Non-pigmented ciliary epithelial cell (primary cell): ENCODE measurements at places on chromosomes 5 and 9.

- no peak for DNase-seq
Observed at GRCh38 chr5:9787861-9788600, 157.9 kb upstream of the TAS2R1 start.

DNA sequence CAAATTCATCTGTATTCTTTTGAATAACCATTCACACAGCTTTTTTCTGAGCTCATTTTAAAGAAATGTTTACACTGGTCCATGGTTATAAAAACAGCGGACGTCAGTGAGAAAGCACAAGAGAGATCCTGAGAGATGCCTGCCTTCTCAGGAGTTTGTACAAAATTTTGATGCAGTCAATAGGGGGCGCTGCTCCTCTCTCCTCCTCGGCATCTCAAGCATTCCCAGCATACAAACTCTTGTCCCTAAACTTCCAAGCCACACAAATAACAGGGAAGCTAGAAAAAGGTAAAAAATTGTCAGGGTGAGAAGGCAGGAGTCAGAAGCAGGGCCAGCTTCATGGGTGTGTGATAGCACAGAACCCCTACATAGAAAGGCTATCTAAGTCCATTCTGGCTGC, 11.2 kb upstream of the CCDC152 start:
- no peak for DNase-seq

GRCh38 chr5:154311362-154311761, 120.8 kb downstream of the GALNT10 start:
- no peak for DNase-seq

DNA sequence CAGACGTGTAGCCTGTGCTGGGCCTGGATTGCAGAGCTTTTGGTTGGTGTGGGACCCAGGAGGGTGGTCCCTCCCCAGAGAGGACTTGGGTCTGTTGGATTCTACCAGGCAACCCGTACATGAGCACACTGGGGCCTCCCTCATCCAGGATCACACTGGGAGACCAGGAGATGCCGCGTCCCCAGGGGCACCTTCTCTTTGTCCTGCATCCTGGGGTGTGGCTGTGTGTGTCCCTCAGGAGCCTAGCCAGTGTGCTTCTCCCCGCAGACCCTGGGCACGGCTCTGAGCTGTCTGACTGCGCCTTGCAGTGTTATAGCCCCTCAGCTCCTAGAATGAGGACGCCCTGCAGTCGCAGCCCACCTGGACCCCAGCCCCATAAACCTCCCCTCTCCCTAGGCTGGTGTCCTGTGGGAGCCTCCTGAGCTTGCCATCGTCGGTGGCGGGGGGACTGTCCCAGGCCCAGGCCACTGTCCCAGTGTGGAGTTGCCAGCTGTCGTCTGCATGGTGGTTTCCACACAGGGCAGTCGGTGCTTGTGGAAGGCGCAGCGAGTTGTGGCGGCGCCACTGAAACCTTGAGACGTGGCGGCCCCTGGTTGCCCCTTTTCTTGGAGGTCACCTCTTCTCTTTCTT, 27.6 kb downstream of the CEP72 start:
- DNase-seq = no peak

DNA sequence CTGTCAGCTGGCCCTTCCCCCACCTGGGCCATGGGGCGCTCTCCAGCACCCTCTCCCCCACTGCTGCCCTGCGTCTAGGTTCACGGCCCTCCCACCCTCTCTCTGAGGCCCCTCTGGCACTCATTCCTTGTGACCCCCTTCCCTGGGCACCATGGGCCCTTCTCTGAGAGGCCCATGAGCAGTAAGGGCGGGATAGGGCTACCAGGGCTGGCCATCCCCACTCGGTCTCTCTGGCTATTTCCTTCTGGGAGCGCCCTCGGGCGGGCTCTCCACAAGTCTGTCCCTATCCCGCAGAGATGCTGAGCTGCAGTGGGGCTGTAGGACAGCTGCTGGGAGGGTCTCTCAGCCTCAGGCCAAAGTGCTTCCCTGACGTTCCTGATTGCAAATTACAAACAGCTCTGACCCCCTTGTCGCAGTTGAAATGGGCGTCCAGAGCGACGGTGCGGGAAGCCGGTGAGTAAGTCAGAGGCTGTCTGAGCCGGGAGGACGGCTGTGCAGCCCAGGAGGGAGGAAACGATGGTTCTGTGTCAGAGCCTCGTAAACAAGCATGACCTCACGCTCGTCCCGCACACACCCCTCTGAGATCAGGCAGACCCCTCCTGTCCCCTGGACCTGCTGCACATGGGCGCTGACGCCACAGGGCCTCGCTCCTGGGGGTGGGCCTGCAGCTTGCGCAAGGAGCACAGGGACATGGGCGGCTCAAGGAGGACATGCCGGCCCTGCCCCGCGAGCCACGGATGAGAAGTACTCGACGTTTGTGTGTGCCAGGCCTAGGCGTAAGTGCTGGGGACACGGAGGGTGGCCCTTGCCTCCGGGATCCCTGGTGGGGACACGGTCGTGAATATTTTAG, 36.3 kb upstream of the GFPT2 start:
- no peak for DNase-seq

GRCh38 chr5:110940136-110940535, 131.4 kb upstream of the TSLP start:
- DNase-seq = no peak

DNA sequence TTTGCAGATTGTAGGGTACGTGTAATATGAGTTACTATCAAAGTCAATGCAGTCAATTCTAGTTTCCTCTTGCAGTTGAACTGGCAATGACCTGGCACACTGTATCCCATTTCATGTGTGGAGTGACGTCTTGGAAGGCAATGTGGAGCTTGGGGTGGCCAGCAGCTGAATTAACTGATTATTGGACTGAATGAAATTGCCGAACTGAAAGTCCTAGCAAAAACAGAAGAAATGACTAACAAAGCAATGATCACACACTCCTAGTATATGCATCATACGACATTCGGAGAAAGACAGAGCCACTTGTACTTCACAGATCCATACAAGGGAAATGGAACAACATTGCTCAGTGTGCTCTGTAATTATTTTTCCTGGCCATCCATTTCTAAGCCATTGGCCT, 259.1 kb upstream of the DAPK1 start:
- DNase-seq = no peak

- DNase-seq = no peak
Observed at GRCh38 chr5:138369706-138370105, 17.2 kb downstream of the KDM3B start.

DNA sequence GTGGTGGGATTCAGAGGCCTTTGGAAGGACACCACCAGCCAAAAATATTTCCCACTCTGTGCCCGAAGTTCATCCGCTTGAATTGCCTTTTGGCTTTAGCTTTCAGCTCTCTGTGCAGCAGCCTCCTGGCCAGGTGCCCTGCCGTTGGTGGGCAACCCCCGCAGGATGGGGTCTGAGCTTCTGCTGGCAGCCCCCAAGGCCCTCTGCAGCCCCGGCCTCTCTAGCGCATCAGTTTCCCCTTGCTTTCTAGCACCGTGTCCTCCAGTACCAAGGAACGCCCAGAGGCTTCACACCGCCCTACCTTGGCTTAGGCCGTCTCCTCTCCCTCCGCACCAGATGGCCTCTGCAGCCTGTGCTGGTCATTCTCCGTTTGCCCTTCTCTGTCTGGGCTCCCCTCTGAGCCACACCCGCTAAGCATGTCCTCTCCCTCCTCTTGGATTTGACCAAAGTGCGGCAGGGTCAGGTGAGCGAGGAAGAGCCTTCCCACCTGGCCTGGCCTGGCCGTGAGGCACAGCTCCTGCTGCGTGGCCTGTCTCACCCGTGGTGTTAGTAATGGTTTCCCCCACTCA, 4.2 kb upstream of the TSC1 start:
- DNase-seq = no peak

DNA sequence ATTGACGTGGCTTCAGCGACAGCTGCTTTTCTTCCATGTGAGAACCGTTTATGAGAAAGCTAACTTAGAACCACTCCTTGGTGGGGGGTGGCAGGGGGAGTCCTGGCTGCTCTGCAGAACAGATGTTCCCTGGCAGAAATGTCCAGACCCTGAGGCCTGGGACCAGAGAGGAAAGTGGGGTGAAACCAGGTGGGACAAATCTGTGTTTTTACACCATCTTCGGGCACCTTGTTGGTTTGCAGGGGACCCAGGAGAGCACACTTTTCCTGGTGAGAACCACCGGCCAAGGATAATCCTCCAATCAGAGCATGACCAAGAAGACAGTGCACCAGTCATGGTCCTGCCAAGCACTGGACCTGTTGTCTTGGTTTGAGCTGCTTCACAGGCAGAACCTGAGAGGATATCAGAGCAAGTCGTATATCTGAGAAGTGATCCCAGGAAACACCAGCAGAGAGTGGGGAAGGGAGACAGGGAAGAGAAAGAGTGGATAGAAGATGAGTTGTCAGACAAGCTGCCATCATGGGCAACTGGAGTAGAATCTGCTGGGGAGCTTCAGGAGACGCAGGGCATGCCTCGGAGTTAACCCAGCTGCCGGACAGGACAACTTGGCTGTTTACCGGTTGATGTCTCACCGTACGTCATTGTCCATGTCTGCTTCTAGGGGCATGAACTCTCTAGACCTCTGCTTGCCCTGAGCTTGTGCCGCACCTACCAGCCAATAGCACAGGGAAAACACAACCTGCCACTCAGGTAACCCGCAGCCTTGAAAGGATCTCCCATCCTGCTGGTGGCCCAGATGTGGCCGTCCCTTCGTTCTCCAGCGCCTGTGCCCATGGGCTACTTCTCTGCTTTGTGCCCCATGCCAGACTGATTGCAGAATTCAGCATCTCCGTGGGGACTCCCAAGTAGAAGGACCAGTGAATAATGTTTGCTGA, 178.4 kb upstream of the MVB12B start:
- DNase-seq = no peak

DNA sequence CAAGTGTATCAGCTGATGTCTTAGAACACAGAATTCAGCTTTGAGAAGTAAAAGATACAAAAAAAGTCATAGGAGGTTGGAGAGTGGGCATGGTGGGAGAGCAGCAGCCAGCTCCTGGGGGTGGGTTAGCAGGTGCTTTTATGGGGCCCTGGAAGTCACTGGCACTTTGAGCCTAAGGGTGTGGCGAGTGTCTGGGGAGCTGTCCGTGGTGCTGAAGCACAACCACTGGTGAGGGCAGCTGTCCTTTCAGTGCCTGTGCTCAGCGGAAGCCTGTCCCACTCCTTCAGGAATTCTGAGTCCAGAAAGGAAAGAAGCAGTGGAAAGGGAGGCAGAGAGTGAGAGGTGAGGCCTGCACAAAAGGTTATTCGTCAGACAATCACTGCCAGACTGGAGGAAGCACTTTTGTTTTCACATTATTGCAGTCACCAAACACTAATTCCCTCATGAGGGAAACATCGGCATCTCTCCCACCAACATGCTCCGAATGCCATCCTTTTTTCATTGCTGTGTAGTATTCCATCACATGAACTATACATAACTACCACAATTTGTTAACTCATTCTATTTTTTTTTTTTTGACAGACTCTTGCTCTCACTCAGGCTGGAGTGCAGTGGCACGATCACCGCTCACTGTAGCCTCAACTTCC, 59.4 kb upstream of the RAPGEF1 start:
- no peak for DNase-seq
